ENCODE measurements at places on chromosomes 3 and 15.
A peak's percentile ranks its signal among the peaks of the same experiment; 100 is the strongest.

GRCh38 chr3:160135851-160136250, 89.4 kb upstream of the C3orf80 start:
- DNase-seq, result no peak

DNA sequence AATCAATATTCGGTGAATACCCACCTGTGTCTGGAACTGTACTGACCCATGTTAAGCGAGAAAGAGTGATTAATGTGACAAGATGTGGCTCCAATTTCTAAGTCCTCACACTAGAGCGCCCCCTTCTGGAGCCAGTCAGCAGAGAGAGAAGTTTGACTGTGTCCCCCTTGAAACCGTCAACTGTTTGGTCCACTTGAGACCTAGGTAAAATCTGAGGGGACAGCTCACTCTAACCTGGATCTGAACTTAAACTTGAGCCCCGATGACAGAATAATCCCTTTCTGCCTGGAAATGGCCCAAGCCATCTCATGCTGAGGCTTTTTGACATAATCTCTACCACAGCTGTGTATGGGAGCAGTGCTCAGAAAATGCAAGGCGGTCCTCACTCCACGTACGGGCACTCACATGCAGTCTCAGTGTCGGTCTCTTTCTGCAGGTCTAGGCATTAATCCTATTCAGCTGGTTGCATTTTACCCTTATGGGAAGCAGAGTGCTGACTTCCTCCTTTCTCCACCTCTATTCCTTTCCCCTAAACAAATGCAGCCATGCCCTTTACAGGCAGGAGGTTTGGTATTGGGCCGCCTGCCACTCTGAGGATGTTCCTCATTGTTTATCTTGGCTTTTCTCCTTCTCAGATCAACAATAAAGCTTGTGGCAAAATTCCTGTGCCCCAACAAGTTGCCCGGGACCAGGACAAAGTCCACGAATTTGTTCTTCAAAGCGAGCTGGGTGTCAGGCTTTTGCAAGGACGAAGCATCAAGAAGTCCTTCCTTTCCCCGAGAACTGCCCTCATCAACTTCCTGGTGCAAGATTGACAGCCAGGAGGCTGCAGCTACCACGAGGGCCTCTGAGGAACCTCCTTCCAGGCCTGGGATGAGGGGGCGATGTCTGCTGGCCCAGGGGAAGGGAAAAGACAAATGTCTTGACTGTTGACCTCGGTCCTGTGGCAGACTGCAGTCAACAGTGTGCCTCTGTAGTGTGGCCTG, 47.5 kb upstream of the LIMD1 start:
- peak; percentile 37 for DNase-seq

- no peak for DNase-seq
Measured at GRCh38 chr15:77528968-77529319, 103.8 kb downstream of the LINGO1 start.

DNA sequence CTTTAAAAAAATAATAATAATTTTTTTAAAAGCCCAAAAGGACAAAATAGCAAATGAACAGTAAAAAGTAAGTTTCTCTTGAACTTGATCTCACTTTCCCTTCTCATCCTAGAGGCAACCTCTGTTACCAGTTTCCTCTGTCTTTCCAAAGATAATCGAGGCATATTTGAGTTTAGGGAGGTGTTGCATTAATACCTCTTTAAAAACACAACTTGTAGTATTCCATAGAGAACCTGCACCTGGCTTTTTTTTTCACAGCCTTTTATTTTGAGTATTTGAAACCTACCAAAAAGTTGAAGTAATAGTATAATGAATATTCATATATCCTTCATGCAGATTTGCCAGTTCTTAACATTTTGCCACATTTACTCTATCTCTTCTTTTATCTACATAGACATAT, 9.1 kb downstream of the CSK start:
- DNase-seq, result no peak

DNA sequence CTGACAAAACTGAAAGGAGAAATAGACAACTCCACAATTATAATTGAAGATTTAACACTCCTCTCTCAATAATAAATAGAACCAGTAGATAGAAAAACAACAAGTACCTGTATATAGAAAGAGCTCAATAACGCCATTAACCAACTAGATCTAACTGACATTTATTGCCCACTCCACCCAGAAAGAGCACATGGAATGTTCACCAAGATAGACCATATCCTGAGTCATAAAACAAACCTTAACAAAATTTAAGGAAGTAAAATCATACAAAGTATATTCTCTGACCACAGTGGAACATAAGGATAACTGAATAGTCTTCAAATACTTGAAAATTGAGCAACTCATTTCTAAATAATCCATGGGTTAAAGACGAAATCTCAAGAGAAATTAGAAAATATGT, 25.1 kb downstream of the KBTBD12 start:
- DNase-seq, result no peak

DNA sequence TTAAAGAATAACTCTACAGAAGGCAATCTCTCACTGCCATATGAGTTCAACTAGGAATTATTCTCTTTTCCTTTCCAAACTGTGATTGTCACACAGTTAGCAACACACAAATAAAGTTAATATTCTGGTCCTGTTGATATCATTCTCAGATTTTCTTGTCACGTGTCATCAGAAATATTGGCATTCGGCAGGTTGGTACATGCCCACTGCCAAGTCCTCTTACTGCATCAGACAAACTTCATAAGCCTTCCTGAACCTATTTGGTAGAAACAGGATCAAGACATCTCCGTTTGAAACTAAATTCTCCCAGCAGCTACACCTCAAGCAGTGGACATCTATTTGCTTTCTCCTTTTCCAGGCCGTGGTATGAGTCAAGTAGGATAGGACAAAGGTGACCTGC, 177.9 kb upstream of the SOX2 start:
- no peak for DNase-seq

- no peak for DNase-seq
Measured at GRCh38 chr3:193589129-193589528, 3.9 kb upstream of the OPA1 start.

- DNase-seq, result no peak
Measured at GRCh38 chr3:126371096-126371705, 14.0 kb upstream of the KLF15 start.

- DNase-seq, result no peak
Measured at GRCh38 chr3:178083906-178084866, 452.1 kb upstream of the KCNMB2 start.

DNA sequence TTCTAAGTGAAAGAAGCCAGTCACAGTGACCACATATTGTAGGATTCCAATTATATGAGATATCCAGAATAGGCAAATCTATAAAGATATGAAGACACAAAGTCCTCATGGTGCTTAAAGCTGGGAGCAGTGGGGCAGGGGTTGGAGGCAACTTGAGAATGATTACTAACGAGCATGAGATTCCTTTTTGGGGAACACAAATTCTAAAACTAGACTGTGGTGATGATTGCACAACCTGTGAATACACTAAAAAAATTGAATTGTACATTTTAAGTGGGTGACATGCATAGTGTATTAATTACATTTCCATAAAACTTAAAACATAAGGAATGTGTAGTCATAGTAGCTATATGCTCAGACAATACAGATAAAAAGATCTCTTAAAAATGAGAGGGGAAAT, 103.2 kb downstream of the DPH6 start:
- DNase-seq, result no peak

GRCh38 chr3:110344897-110345767, 726.5 kb upstream of the NECTIN3 start:
- DNase-seq, result no peak

GRCh38 chr3:67569324-67569723, 85.1 kb downstream of the SUCLG2 start:
- DNase-seq, result no peak

GRCh38 chr3:108328821-108329486, 32.6 kb downstream of the HHLA2 start:
- no peak for DNase-seq

GRCh38 chr3:128808672-128809071, 70.7 kb upstream of the ACAD9 start:
- no peak for DNase-seq

DNA sequence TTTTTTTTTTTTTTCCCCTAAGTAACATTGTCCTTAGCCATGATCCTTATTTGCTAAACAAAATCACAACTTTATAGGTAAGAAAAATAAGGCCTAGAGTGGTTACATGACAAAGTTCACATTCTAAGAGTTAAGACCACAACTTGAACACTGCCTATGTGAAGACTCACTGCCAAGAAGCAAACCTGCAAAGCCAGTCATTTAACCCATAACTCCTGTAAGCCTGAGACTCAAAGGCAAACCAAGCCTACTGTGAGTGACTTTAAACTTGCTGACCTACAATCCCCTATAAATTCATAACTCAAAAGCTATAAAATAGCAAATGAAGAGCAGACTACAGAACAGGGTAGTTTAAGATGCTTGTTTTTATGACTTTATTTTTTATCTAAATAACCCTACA, 12.9 kb upstream of the ANKRD28 start:
- DNase-seq, result no peak

DNA sequence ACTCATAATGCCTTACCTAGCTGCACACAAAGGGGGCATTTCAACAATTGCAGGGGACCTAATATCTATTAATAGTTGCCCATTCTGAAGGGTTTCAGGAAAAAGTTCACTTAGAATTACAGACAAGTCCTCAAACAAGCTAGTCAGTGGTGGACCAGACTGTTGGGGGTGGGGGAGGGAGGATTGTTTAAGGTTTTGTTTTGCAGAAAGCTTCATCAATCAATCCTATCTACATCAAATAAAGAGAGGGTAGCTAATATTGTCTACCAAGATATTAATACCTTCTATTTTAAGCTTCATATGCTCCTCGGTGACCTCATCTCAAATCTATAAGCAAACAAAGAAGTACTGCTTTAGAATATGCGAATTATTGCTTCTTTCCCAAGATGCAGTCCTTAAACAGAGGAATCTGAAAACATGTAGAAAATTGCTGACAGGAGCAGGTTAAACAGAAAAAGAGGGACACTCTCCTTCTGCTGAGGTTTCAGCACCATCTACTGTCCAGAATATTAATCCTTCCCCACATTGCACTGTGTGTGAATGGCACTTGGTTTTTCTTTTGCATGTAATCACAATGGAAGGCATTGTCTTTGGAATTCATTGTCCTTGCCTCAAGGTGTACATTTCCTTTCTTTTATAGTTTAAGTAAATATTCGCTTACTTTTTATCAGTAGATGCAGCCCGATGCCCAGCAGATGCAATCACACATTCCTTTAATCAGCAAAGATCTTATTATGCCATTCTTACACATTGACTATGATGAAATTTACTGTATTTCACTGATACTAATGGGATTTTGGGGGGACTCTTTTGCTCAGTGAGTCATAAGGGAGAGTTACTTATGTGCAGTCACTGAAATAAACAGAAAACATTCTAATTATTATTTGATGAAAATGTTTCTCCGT, 94.7 kb downstream of the IL5RA start:
- DNase-seq, result peak; percentile 18

- no peak for DNase-seq
Measured at GRCh38 chr3:98504539-98504938, 7.1 kb downstream of the OR5K2 start.

- DNase-seq, result no peak
Measured at GRCh38 chr3:187498211-187498724, 130.1 kb downstream of the RTP4 start.

DNA sequence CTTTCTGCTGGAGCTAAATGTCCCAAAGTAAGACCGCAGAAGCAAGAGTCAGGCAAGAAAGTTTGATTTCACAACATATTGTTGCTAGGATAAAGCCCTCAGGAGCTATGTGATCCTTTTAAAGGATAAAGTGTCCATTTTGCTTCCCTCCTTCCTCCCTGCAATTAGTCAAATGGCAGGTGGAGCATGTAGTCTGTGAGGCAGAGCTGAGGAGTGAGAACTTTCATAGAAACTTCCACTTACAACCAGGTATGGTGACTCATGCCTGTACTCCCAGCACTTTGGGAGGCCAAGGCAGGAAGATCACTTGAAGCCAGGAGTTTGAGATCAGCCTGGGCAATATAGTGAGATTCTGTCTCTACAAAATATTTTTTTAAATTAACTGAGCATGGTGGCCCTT, 25.2 kb upstream of the RHCG start:
- DNase-seq, result no peak

- DNase-seq, result no peak
Measured at GRCh38 chr3:136209921-136210320, 13.8 kb upstream of the MSL2 start.

- no peak for DNase-seq
Measured at GRCh38 chr15:81887912-81888311, 157.9 kb downstream of the MEX3B start.
